Inflammatory macrophage (primary cell): ENCODE measurements at places on chromosomes 3 and 15.
A peak's percentile ranks its signal among the peaks of the same experiment; 100 is the strongest.

GRCh38 chr15:60062826-60063225, 58.7 kb downstream of the FOXB1 start:
- no peak for DNase-seq

DNA sequence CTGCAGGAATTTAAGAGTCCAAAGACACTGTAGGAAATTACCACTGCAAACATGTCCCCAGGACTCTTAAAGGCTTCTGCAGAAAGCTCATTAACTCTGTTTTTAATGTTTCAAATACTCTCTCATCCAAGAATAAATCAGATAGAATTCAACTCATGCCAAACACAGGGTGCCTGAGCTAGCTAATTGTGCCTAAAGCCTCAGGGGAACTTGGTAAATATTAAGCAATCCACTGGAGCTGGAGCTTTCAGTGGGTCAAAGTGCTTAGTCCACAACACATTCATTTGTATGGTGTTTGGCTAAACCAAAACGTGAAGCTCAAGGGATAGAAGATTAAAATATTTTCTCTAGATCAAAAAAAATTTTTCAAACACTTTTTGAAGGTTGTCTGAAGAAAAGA, 131.4 kb downstream of the THRB start:
- DNase-seq: peak; percentile 9

DNA sequence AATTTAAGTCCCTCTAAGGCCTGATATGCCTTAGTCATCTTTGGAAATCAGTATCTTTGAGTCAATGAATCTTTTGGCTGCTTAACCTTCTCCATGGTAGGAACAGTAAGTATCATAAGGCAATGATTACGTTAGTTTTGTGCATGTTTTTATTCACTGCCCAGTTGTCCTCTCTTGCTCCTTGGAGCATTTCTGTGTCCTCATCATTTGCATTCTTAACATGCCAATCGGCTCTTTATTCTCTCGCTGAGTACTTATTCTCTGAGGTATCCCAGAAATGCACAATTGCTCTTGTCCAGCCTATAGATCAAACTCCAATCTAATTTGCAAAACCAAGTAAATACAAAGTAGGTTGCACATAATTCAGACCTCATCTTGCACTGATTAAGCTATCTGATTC, 405.0 kb upstream of the IL12A start:
- DNase-seq: no peak

DNA sequence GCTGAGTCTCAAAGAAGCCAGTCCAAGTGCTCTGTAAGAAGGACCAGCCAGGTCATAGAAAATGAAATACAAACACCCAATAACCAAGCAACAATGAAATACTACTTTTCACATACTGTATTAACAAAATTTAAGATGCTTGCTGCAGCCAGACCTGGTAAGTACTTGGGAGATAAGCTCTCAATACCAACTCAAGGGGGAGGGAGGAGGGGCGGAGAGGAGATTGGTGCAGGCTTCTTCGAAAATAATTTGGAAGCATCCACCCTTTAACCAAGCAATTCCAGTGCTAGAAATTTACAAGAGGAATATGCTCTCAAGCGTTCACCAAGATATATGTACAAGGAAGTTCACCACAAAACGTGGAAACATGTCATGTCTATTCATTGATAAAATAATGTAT, 7.6 kb upstream of the LRRC2 start:
- no peak for DNase-seq

GRCh38 chr3:177929310-177929709, 606.9 kb upstream of the KCNMB2 start:
- DNase-seq: no peak
